ENCODE measurements at places on chromosomes 16 and 17.
A peak's percentile ranks its signal among the peaks of the same experiment; 100 is the strongest.

- no peak for DNase-seq
Observed at GRCh38 chr16:57255686-57256415, 10.8 kb downstream of the ARL2BP start.

GRCh38 chr16:1493746-1494094, 560 bp downstream of the TELO2 start:
- no peak for DNase-seq

DNA sequence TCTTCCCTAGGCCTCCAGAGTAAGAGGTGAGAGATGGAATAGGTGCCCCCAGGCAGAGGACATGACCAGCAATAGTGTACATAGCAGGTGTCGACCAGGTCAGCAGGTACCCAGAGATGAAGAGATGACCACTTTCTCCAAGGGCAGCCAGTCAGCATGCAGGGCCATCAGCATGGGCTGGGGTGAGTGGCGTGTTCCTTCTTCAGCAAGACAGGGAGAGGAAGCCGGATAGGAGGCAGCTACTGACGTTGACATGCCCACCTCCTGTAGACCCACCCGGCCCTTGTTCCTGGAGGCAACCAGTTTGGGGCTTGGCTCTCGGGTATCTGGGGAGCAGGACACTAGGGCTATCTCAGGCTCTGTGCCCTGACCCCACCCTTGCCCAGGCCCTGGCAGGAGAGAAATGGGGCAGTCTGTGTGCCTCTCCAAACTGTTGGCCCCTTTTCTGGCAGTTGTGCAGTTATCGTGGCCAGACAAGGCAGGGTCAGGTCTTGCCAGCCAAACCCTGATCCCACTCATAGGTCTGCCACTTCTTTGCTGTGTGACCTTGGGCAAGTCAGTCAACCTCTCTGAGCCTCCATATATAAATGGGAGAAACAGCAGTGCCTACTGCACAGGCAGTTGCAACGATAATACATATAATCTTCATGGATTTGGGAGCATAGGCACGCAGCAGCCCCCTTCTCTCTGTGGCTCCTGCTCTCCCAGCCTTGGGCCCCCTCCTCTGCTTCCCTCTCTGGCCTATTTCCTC, 1.4 kb upstream of the NDRG4 start:
- DNase-seq: no peak

GRCh38 chr16:28062847-28063521, 530 bp downstream of the GSG1L start:
- DNase-seq: no peak

GRCh38 chr16:15990902-15991301, 41.5 kb downstream of the ABCC1 start:
- no peak for DNase-seq

DNA sequence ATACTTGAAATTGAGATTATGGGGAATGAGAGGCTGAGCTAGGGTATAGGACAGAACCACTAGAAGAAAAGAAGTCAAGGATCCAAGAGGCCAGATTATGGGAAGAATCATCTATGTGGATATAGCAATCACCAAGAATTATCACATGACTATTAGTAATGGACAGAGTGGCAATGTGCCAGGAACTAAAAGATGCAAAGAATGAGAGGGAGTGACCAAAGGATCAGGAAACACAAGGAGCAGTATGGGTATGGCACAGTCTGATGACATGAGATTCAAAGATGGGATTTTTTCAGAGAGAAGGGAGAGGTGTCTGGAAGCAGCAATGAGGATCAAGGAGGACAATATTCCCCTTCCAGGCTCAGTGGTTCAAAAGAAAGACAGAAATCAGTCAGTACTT, 212.2 kb downstream of the AATF start:
- no peak for DNase-seq

DNA sequence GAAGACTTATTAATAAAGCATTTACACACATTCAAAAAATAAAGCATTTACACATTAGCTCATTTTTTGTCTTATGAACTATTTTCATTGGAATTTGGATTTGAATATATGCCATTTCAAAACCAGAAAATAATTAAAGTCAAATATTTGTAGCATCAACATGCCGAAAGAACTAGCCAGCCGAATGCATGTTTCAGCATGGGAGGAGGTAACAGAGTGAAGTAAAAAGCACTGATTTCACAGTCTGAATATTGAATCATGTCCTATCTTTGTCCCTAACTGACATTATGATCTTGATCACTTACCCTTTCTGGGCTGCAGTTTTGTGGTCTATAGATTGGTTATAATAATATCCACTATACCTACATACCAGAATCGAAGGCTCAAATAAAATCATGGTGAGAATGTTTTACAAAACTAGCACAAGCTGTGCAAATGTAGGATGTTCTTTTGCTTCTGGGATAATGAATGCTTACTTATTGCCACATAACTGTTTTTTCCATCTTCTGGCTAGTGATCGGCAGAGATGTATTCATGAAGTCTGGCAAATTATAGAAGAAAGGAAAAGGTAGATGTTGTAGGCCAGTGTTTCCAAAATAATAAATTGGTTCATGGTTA, 84.7 kb downstream of the TUBD1 start:
- no peak for DNase-seq

GRCh38 chr17:27756467-27757371, 43.6 kb downstream of the NOS2 start:
- peak; percentile 31 for DNase-seq

DNA sequence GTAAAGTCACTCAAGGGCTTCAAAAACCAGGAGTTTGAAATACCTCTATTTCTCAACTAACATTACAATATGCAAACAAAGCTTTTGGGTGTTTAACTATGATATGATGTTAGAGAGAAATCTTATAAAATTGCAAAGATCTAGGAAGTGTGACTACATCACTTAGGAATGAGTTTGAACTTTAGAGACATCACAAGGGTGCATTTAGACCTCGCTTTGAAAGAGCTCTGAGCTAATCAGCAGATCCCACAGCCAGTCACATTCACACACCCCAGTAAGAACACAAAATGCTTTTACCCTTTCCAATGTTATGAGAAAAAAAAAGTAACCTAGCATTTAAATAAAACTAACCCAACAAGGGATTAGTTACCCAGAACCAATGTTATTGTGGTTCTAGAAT, 45.2 kb downstream of the HYDIN start:
- no peak for DNase-seq

DNA sequence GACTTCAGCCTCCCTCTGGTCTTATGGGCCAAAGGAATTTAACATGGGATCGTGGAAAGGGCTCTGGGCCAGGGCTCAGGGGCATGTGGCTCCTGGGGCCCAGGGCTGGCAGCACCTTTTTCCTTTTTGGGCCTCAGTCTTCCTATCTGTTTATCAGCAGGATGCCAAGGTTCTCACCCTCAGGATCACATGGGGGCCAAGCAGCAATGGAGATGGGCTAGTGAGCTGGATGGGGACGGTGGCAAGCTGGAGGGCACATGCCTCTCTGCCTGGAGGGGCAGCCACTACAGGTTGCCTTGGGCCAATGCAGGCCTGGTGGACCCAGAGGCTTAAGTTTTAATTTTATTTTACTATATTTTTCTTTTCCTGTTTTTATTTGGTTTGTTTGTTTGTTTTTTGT, 95.4 kb downstream of the CYLD start:
- no peak for DNase-seq

- DNase-seq: no peak
Observed at GRCh38 chr17:7027335-7027734, 4.5 kb downstream of the BCL6B start.

DNA sequence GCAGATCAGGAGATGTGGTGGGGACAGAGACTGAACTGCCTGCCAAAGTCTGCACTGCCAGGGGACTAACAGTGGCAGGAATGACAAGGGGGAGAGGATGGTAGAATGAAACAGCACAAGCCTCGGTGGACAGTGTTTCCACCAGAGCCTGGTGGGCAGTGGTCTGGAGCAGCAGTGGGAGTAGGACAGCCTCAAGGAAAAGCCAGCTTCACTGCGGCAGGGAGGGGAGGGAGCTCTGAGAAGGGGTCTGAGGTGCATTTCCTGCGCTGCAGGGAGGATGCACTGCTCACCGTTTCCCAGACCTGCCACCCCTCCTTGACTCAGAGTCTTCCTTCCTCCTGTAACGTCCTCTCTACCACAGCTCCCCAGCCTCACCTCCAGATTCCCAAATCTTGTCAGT, 33.8 kb downstream of the MARCHF10 start:
- DNase-seq: no peak

- no peak for DNase-seq
Observed at GRCh38 chr16:85712801-85713200, 24.0 kb upstream of the GINS2 start.

- DNase-seq: no peak
Observed at GRCh38 chr16:49333259-49333597, 40.4 kb upstream of the C16orf78 start.

DNA sequence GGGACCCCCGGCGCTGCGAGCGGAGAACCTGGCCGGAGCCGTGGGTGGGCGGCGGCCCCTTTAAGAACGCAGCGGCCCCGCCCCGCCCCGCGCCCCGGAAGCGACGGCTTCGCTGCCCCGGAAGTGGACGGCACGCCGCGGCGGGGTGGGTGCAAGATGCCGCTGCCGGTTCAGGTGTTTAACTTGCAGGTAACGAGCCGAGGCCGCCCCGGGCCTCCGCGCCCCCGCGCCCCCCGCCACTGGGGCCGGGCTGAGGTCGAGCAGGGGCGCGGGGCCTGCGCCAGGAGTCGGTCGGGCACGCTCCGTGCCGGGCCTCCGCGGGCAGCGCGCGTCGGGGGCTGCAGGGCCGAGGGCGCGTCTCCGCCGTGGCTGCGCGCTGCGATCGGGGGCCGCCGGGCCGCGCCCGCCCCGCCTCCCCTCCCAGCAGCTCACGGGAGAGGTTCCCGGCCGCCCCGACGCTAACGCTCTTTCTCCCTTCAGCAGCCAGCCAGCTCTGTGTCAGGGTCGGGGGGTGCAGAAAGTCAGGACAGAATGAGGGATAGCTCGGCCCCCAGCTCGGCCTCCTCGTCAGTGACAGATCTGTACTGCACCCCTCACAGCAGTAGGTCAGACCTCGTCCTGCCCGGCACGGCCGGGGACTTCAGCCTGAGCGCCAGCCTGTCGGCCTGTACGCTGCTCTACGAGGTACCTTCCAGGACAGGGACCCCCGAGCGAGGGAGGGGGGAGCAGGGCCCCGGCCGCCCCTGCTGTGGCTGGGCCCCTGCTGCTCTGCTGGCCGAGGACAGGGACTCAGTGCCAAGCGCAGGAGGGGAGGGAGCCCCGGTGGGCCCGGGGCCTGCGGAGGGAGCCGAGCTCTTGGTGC, at the start of the genes GPS1 and RFNG:
GPS1 (plus strand) TSS at position 123 of the 862 bp plus-strand sequence; CDS start at position 157, 34 bp downstream.
RFNG (minus strand) TSS at position 36 of the 862 bp plus-strand sequence. CDS start 45 bp downstream, outside the sequence.
- DNase-seq: peak; percentile 78

- no peak for DNase-seq
Observed at GRCh38 chr17:17079336-17079735, 37.1 kb downstream of the MPRIP start.

Measured in activated T-helper 9 cell treated with anti-CD3 and anti-CD28 coated beads, Interleukin-2, amount 50 U/mL, for 16 hours (primary cell).